Urinary bladder (tissue), 4 donors: ENCODE measurements at places on chromosomes 1 and 21. TPM values are rescaled to one million over a fixed set of nuclear protein-coding genes. Genes with fewer than 3 reads are reported as not detected.

DNA sequence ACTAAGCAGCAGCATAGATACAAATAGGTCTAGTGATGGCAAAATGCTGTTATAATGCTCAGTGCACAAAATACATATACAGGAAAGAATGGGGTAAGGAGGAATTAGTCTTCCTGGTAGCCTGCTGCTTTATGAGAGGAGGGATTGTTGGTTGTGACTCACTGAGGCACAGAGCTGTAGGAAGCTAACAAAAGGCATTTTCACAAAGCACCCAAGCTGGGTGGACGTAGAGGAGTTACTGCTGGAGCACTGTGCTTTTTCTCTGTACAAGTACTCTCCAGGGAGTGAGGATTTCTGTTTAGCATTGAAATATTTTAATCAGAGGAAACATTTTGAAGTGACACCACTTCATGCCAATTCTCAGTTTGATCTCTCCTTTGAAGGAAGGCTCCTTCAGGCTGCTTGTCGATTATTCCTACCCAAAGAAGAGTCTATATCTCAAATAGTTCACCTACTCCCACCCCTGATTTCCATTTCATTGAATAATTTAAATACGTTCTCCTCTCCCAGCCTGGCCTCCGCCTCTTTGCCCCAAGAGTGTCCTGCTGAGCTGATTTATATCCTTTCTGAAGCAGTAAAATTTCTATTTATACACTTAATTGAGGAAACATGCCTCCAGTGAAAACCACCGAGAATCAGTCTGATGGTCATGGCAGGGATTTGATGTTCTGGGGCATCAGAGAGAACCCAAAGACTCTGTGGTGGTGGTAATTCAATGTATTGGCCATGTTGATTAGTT lies 271.9 kb downstream of the HHAT start:
- DNase-seq = no peak

DNA sequence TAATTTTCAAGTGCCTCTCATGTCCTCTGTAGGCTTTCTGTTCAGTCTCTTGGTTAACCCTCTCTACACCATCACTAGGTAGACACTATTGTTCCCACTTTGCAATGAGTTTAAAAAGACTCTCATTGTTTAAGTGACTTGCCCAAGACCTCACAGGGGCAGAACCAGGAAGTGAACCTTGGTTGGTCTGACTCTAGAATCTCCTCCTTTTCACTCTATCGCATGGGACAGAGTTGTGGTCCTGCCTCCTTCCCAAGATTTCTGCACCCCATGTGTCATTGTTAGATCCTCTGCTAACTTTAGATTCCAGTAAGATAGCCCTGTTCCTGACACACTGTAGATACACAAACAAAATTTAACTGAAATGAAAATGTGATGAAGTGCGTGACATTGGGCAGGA lies 481.7 kb upstream of the USP24 start:
- no peak for DNase-seq

DNA sequence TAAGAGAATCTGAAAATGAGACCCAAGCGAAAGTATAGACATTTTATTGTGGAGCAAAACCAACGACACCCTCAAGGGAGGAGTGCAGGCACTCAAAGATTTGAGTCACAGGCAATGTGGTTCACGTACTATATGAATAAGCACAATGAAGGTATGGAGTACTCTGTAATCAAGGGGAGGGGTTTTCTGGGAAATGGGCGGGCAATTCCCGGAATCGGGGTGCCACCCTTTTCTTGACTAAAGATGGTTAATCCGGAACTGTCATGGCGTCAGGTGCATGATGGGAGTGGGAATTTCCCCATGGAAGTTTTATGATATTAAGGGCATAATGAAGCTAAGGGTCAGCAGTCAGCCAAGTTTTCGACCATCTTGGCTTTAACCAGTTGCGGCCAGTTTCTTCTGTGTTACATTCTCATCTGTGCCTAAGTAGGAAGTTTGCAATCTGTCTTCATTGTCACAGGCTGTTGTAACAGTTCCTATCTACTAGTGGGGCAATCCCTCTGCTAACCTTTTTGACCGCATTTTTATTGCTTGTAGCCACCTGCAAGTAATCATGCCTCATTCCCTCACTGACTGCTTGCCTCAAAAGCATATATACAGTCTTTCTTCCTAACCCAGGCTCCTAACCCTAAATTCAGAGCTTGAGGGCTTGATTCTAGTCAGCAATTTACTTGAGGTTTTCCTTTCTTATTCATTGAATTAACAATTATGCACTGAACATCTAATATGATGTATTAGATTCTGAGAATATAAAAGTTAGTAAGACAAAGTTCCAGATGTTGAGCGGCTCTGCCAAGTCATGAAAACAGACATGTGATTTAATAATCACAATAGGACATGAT lies 775 bp upstream of the AIM2 start:
- DNase-seq = no peak

GRCh38 chr1:3993619-3994375 lies 93.7 kb upstream of the C1orf174 start:
- DNase-seq = no peak

DNA sequence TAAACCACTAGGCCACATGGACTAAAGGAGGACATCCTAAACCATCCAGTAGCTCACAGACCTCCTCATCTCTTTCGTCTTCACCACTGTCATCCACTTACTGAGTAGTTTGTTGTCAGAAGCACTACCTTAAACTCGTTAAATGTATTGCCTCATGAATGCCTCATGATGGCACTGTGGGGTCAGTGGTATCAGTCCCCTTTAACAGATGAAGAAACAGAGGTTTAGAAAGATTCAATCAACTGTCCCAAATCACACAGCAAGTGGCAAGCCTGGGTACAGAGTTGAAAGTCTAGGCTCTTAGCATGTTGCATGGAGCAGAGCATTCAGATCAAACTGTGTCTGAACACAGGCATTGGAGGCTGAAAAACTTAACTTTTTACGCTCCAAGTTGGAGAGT lies 183.6 kb upstream of the KIAA0040 start:
- DNase-seq = no peak

GRCh38 chr21:32626621-32627196 lies 14.5 kb upstream of the CFAP298 start:
- DNase-seq = no peak

GRCh38 chr1:77016386-77016985 lies 149.2 kb downstream of the ST6GALNAC5 start:
- no peak for DNase-seq

DNA sequence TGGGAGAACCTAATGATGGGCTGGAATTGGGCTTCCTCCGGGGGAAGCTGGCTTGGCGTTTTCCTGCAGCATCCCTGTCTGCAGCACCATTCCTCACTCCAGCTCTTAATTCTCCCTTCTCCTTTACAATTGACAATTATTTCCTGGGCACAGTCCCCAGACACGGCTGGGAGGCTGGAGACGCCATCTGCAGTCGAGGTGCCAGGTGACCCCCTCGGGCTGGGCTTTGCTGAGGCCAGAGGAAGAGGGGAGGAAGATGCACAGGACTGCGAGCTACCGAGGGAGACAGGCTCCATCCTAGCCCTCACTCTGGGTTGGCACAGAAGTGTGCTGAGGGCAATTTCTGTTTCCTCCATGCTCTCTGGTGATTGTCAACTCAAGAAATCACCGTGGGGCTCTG lies 453.8 kb downstream of the PTPRU start:
- no peak for DNase-seq

DNA sequence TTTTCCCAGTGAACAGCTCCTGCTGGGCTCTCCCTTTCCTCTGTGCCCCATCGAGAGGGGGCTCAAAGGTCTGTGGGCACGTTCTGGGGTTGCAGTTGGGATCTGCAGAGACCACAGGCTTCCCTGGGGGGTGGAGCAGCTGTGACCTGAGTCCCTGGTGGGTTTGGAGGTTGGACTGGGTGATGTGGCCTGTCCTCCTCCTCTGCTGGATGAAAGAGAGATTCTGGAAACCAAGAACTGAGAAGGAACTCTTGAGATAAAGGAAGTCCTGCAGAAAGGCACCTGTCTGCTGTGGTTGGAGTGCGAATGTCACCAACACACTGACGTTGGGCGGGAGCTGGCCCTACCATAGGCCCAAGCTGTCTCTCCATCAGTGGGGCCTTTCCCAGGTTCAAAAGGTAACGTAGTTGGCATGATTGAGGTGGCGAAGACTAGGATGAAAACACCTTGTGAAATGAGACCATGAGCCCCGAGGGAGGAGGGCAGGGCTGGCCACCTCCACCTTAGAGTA lies 35.8 kb upstream of the ETV3 start:
- no peak for DNase-seq

GRCh38 chr1:7302126-7302525 lies 469.0 kb upstream of the VAMP3 start:
- no peak for DNase-seq

- DNase-seq = no peak
Observed at GRCh38 chr1:179334440-179334839, 31.3 kb upstream of the AXDND1 start.

GRCh38 chr1:93616996-93617669 lies 64.5 kb downstream of the BCAR3 start:
- no peak for DNase-seq

DNA sequence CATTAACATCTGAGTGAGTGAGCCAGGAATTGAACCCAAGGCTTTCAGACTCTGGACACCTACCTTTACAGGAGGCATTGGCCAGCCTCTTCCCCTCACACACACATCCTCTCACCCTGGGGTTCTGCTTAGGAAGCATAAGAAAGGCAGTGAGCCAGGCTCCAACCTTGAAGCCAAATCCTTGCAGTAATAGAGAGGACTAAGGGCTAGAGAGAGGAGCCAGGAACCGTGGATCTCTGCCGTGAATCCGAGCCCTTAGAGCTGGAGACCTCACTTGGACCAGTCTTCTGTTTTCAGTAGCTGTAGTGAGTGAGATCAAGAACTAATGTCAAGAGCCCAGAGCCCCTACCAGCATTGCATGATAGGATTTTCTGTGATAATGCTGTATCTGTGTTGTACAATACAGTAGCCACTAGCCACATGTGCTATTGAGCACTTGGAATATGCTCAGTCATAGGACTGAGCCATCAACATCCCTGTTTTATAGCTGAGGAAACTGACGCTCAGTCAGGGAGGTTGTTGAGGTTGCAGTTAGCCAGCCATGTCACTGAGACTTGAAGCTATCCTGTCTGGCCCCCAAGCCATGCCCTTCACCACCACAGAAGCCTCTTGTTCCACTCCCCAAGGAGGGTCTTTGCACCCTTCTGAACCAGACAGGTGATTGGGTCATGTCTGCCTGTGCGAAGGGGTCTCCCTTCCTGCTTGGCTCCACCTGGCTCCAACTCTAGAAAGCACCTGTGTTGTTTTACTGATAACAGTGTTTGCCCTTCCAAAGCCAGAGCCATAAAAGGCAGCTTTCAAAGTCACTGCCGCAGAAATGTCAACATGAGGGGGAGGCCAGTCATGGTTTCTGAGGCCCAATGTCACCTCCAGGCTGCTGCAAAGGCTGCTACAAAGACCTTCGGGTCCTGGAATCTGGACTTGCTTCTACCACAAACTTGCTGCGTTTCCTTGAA lies 101.1 kb upstream of the JUN start:
- no peak for DNase-seq

- no peak for DNase-seq
Observed at GRCh38 chr1:61450454-61450853, 274.5 kb downstream of the TM2D1 start.

DNA sequence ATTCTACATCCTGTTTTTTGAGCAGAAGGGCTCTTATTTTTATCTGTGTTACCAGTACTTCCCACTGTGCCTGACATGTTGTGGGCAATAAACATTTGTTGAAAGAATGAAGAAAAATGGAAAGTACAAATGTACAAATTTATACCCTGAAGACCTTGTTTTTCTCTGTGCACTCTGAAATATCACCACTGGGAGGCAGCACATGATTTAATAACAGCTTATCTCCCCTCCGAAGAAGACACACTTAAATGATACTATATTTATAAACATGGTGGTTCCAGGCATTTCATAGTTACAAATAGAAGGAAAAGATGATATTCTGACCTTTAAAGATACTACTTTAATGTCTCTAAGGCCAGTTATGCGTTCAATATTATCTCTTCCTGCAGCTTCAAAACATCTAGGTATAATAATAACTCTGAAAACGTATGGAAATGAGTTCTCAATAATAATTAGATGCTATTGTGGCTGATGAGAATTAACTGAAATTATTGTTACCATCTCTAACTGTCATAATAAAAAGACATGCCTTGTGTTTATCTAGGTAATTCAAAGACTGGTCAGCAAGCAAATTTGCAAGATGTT lies 12.8 kb downstream of the DYNLT5 start:
- no peak for DNase-seq

DNA sequence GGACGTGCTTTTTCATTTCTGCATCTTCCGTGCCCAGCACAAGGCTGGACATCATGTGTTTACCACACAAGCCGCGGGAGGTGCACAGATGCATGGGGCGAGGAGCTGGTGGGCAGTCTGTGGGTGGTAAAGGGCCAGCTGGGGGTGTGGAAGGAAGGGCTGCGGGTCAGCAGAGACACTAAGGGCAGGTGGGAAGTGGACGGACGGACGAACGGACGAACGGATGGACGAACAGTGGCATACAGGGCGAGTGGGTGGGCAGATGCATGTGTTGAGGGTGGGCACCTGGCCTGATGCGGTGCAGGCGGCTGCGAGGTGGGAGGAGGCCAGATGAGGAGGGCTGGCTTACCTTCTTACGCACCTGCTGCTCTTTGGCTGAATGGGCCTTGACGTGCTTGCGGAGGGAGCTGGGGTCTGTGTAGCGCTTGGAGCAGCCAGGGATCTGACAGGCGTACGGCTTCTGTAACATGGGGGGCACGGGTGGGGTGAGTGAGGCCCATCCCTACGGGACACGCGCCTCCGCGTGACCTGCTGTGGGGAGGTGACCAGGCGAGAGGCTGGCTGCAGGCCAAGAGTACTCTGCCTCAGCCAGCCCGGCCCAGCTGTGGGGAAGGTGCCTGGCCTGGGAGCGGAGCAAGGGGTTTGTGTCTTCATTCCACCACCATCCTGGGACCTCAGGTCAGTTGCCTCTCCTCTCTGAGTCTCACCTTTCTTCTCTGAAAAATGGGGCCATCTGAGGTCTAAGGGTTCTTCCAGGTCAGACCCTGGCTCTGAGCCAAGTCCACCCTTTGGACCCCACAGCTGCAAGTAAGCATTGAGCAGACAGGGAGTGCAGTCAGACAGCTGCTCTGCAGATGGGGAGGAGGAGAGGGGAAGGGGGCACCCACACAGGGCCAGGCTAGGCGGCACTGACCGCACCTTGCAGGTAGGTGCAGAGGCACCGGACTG lies 65.5 kb downstream of the DMRTB1 start:
- no peak for DNase-seq

- DNase-seq = no peak
Observed at GRCh38 chr1:53586765-53587164, 127.6 kb downstream of the DMRTB1 start.

ACTL8 gene
- not detected for total RNA-seq

RCAN1 gene
- 27.4 TPM for total RNA-seq

LEMD1 gene
- not detected for total RNA-seq

SAMD13 gene
- total RNA-seq = 8.1 TPM

AADACL3 gene
- not detected for total RNA-seq

FAM78B gene
- 1.1 TPM for total RNA-seq

MANEAL gene
- 3.3 TPM for total RNA-seq

LCE1D gene
- not detected for total RNA-seq

KHDRBS1 gene
- total RNA-seq = 84.8 TPM

IBA57 gene
- 5.4 TPM for total RNA-seq

LCE6A gene
- not detected for total RNA-seq

HES3 gene
- total RNA-seq = not detected

DPT gene
- total RNA-seq = 175 TPM
